Kidney tubule cell (primary cell): ENCODE measurements at places on chromosomes 7 and 10.
A peak's percentile ranks its signal among the peaks of the same experiment; 100 is the strongest.

- DNase-seq = peak; percentile 90
Observed at GRCh38 chr10:74924251-74924963, 98.0 kb downstream of the KAT6B start.

DNA sequence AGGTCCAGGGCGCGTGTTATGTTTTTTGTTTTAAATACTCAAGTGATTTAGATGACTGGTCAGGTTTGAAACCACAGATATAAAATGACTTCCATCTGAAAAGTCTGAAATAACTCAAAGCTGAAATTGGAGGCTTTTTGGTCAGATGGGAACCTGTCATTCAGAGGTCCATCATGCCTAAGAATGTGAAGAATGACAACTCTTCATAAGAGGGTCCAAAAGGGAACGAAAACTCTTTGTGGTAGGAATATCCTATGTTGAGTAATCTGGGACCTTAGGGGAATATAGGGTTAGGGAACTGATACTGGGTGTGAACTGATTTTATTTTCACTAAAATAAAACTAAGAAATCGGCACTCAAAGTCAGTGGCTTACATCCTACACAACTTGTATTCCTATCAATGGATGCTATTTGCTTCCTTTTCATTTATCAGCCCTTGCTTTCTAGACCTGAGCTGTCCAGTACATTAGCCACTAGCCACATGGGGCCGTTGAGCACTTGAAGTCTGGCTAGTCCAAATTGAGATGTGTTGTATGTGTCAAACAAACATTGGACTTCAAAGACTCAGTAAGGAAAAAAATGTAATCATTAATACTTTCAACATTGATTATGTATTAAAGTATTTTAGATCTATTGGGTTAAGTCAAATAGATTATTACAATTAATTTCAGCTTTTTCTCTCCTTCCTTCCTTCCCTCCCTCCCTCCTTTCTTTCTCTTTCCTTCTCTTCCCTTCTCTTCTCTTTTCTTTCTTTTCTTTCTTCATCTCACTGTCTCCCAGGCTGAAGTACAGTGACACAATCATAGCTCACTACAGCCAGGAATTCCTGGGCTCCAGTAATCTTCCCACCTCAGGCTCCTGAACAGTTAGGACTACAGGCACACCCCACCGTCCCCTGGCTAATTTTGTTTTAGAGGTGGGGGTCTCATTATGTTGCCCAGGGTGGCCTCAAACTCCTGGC lies 56.5 kb upstream of the KDM7A start:
- no peak for DNase-seq

DNA sequence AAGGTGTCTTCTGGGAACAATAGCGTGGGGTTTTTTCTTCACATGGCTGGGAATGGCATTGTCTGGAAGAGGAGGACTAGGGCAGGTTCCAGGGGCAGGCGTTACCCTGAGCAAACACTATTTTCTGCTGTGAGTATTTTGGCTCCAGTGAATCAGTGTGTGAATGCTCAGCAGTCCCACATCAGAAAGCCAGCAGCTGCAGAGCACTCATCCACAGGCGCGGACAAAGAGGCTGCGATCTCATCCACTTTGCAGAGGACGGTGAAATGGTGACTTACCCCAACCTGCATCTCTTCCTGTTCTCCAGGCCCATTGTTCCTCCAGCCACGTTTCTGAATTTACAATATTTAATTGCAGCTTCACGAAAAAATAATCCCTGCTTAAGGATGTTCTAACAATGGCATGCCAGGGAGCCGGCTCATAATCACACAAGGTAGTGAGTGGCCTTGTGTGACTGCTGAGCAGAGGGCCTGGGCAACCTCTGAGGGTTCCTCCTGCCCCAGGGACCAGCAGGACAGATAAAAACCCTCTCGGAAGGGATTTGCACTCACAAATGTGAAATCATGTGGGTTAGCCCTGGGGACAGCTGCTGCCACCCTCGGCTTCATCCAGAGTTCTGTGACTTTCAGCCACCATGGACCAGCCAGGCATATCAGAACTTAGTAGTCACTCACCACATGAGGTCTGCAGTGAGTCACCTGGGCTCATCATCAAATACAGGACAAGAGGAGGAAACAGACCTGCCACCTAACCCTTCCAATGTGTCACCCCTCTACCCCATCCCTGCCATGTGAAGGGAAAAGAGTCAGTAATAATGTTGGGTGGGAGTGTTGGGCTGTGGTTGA lies 65.0 kb upstream of the EN2 start:
- DNase-seq = peak; percentile 86

DNA sequence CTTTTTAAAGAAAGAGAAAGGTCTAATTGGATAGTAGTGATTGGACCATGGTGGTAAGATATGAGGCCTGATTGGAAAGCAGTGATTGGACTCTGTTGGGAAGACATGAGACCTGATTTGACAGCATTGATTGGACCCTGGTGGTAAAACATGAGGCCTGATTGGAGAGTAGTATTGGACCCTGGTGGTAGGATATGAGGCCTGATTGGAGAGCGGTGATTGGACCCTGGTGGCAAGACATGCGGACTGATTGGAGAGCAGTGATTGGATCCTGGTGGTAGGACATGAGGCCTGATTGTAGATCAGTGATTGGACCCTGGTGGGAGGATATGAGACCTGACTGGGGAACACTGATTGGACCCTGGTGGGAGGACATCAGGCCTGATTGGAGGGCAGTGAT lies 444.3 kb downstream of the LRMDA start:
- DNase-seq = no peak

DNA sequence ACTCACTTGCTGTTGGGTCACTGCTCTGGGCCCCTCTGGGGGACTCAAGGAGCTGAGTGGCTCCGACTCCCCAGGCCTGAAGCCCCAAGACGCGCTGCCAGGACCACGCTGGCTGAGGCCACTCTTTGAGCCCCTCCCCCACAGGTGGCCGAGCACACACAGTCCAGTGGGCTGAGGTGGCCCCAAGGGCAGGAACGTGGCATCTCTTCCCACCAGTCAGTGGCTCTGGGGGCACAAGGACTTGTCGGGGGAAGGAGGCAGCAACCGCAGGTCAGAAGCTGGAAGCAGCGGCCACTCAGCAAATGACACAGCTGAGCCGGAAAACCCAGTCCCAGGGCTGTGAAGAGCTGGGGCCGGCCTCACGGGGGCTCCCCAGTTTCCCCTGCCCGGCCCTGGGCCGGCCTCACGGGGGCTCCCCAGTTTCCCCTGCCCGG lies 24.1 kb downstream of the GRIFIN start:
- peak; percentile 8 for DNase-seq

DNA sequence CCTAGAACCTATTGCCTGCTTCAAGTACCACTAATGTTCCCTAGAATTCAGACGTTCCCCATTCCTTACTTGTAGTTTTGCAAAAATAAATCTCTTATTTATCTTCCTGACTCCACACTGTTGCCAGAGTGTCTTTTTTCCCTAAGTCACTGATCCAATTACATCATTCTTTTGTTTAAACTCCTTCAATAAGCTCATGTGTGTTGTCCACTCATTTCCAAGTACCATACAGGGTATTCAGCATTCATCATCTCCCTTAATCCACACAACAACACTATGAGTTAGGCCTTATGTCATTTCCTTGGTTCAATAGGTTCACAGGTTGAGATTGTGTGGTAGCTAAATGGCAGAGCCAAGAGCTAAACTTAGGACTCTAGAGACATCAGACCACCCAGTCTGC lies 119.9 kb upstream of the RHOBTB1 start:
- peak; percentile 43 for DNase-seq

GRCh38 chr10:12907656-12908055 lies 93.9 kb downstream of the CCDC3 start:
- no peak for DNase-seq

DNA sequence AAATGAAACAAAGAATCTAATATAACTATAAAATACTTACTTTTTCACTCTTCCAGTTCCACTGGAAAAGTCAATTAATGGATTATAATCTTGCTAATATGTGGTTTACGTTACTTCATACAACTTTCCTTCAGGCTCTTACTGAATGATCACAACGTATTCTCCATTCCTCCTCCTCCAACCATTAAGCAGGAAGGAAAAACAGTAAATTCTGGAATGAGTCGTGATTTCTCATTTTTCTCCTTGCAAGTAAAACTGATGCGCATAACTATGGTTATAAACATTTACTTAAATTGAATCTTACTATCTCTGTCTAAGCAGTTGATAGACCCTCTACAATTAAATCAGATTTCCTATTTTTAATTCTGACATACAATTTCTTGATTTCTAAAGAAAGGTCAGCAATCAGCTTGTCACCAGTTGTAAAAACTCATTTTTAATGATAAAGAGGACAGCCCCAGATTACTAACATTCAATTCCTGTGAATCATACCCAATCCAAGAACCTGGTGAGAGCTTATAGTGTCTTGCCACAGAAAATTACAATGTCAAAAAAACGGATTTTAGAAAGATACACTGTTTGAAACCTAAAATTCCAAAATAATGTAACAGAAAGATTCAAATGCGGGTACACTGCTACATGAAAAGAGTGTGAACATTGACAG lies 64.3 kb downstream of the EZH2 start:
- peak; percentile 61 for DNase-seq

- DNase-seq = no peak
Observed at GRCh38 chr7:105502173-105502572, 19.9 kb downstream of the PUS7 start.

DNA sequence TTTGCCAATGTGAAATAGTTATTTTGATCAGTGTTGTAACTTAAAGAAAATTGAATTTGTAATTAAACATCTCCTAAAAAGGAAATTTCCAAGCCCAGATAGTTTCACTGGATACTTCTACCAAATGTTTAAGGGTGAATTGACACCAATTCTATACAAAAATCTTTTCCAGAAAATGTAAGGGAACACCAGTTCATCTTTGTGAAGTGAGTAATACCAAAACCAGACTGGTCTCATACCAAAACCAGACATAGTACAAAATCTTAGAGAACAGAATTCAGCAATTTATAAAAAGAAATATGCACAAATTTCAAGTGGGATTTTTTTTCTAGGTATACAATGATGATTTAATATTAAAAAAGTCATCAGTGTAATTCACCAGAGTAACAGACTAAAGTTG lies 86.0 kb upstream of the ZNF32 start:
- no peak for DNase-seq

GRCh38 chr10:35545878-35546590 lies 59.1 kb upstream of the GJD4 start:
- DNase-seq = peak; percentile 91

DNA sequence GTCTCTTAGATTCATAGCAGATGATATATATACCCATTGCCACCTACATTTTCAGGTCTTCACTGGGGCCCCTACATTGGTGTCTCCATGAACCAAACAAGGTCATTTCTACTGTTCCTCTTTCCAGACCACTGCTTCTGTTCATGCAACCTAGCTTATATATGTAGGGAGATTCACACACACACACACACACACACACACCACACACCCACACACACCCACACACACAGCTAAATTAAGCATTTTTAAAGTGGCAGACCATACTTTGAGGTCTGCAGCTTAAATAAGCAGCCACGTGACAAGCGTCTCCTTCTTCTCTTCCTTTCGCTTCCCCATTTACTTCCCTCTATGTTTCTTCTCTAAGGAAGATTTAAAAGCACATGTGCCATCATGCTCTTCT lies 70.0 kb upstream of the CC2D2B start:
- no peak for DNase-seq

DNA sequence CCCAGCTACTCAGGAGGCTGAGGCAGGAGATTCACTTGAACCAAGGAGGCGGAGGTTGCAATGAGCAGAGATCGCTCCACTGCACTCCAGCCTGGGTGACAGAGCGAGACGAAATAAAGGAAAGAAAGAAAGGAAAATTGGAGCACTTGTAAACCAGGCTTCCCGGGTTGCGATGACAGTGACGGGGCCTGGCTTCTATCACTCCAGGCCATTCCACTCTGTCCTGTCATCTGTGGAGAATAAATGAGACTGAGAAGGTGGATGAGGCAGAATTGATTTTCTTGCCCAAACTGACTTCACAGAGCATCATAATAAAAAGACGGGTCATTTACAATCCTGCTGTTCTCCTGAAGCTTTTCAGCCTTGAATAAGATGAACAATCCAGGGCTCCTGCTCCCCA lies 12.1 kb upstream of the KPNA7 start:
- DNase-seq = no peak

GRCh38 chr10:44985175-44985681 lies 6.6 kb upstream of the DEPP1 start:
- no peak for DNase-seq

DNA sequence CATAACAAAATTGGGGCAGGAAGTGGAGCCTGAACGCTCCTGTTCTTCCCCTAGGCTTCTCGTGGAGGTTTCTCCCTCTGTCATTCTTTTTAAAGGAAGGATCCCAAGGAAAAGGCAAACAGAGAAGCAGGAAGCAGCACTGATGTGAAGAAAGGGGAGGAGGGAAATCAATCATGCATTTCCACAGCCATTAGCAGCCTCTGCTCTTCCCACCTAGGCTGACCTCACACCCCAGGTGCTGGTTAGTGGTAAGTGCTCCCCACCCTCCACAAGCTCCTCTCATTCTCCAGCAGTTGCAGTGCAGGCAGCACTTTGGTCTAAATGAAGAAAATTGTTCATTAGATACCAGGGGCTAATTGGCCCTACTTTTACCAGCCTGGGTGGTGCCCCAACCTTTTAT lies 2.6 kb downstream of the CRHR2 start:
- DNase-seq = peak; percentile 71

DNA sequence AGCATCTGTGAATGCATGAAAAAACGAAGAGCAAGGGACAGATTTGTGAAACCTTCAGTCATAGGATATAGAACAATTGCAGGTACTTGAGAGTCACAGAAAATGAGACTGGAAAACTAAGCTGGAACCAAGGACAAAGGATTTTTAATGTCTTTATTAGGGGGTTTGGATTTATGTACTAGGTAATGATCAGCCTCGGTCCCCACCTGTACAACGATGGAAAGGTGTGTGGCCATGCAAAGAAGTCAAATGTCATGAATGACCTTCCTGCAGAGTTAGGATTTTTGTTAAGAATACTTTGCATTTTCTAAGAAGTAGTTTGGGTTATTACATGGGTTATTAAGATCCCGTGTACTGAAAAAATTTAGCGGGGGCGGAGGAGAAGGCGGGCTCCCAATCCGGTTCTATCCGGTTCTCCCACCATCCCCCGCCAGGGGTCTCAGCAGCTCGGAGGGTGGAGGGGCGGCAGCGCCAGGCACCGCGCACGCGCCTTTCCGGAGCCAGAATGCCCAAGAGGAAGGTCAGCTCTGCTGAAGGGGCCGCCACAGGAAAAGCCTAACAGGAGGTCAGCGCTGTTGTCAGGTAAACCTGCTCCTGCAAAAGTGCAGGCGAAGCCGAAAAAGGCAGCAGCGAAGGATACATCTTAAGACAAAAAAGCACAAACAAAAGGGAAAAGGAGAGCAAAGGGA lies 327.5 kb upstream of the PLXDC2 start:
- DNase-seq = peak; percentile 19

GRCh38 chr7:138470391-138471157 lies 10.5 kb downstream of the TRIM24 start:
- DNase-seq = no peak

GRCh38 chr10:69891057-69891617 lies 89.4 kb downstream of the COL13A1 start:
- no peak for DNase-seq

DNA sequence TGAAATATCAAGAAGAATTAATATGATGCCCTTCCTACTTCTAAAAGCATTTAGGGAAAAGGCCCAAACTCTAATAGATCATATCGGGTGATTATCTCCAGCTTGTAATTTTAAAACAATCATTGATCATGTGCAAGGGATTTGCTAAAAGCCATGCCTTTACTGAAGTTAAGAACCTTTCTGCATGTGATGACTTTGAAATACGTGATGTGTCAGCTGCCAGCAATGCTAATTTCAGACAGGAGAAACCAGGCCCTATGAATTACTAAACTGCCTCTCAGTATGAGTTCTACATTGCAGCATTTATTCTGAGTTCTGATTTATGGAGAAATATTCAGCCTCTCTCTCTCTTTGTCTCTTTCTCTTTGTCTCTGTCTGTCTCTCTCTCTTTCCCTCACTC lies 203.6 kb upstream of the AKR1E2 start:
- DNase-seq = no peak

- DNase-seq = no peak
Observed at GRCh38 chr7:16637379-16637778, 8.2 kb downstream of the ANKMY2 start.
